ENCODE measurements at places on chromosomes 2 and 18.

- DNase-seq, result no peak
Observed at GRCh38 chr2:3807853-3808252, 104.5 kb downstream of the DCDC2C start.

GRCh38 chr2:232441147-232441651, 14.8 kb upstream of the ALPI start:
- no peak for DNase-seq

DNA sequence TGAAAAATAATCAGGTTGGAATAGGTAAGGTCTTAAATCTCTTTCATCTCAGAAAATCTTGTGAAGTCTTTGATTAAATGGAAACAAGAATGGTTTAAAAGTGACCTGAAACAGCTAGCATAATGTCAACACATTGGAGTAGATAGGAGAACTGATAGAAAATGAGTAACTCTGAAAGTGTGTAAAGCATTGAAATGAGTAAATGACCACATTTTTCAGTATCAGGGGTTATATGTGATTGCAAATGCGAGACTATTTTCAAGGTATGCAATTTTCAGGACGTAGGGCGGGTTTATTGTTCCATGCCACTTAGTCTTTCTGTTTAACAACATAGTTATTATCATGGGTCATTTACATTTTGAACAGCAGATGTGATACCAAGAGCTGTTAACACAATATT, 1383.2 kb downstream of the LRP1B start:
- no peak for DNase-seq

DNA sequence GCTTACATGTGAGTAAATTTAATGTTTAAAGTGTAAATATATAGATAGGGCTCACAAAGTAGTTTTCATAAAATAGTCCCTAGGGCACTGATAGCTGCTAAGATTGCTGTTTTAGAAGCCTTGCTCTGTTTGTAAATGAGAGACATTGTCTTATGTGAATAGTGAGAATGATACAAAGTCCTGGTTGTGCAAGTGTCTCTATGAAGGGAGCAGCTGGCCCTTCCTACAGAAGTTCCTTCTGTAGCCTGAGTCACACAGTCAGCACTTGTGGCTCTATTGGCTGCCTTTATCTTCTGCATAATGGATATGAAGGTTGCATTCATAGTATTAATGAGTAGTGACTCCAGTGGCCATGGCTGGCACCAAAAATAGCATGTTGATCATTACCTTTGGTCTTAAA, 279.7 kb downstream of the OSR1 start:
- no peak for DNase-seq

GRCh38 chr18:29154758-29155725, 978.1 kb upstream of the CDH2 start:
- DNase-seq, result no peak

DNA sequence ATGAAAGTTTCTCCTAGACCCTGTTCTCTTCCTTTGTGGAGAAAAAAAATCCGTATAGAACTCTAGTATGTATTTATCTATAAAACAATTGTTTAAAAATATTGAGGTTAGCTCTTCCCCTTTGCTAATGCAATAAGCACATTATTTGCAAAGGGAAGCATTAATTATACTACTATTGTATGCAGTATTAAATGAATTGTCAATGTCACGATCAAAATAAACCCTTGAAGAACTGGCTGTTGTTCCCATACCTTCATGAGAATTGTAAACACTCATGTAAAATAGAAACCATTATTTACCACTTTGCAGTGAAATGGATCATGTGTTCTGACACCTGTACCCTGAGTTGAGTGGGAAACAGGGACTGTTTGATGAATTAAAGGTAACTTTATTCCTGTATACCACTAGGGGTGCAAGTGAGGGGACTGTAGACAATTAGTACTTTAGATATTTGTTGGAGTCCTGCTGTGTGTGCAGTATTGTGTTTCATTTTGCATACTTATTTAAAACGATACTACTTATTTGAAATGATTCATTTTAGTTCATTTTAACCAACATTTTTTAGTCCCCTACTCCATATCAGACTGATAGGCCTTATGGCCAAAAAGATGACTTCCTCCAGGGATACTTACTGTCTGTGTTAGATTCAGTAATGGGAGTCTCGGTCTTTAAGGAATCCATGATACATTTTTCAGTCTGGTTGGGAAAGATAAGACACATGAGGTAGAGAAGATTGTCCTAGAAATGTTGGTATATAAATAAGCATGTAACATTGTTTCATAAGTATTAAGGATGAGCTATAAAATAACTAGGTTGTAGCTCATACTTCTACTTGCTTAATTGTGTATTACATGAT, 7.9 kb downstream of the PKP4 start:
- no peak for DNase-seq

Measured in activated CD8-positive, alpha-beta memory T cell treated with anti-CD3 and anti-CD28 coated beads for 1 hour (primary cell).